HCT116 (cell line): ENCODE measurements at places on chromosomes 7 and 10. TPM values are rescaled to one million over a fixed set of nuclear protein-coding genes. Genes with fewer than 3 reads are reported as not detected.

GRCh38 chr7:37987732-37988131 is 67.3 kb downstream of the EPDR1 start:
- DNase-seq: no peak

- no peak for DNase-seq
Observed at GRCh38 chr7:23963461-23964165, 253.6 kb downstream of the STK31 start.

The FAS gene
- total RNA-seq: 9.3 TPM

The AKR1C8 gene
- total RNA-seq: not detected

DNA sequence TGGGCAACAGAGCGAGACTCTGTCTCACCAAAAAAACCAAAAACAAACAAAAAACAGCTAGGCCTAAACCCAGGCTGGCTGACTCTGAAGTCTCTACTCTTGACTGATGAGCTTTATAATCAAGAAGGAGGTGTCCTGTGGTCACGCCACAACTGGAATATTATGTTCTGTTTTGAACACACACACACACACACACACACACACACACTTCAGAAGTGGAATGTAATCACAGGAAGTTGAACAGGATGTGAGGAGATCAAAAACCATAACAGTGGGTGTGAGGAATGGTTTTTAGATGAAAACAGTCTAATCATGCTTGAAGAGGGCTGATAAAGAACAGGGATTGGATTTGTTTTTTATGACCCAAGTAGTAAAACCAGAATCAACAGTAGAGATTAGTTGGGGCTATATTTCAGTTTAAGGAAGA is 51.1 kb upstream of the IL6 start:
- DNase-seq: no peak

DNA sequence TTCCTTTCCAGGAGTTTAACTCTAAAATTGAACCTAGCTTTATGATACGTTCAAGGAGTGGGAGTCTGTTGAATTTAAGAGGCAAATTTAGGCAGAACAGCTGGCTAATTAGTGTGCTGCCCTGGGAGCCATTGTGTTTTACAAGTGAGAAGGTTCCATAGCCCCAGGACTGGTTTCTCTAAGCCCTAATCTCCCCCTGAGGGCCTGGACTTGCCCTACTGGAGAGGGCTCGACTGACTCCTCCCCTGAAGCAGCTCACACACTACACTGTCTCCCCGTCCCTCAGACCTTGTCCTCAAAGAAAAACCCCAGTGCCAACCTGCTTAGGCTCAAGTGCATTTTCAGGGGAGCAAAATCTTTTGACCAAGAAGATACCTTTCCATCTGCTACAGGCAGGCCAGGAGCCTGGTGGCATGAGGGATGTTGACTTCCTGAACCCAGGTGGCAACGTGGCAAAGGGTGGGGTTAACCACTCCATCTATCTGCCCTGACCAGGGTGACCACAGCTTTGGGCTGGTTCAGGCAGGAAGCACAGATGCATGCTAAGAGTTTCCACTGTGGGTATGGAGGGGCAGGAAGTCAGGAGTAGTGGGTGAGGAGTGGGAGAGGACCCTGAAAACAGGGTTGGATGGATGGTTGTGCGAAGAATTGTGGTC is 68.9 kb upstream of the CARD11 start:
- no peak for DNase-seq

GRCh38 chr10:55747244-55747643 is 613.8 kb downstream of the ZWINT start:
- DNase-seq: no peak

GRCh38 chr10:50410066-50410811 is 158.9 kb upstream of the ASAH2 start:
- no peak for DNase-seq

DNA sequence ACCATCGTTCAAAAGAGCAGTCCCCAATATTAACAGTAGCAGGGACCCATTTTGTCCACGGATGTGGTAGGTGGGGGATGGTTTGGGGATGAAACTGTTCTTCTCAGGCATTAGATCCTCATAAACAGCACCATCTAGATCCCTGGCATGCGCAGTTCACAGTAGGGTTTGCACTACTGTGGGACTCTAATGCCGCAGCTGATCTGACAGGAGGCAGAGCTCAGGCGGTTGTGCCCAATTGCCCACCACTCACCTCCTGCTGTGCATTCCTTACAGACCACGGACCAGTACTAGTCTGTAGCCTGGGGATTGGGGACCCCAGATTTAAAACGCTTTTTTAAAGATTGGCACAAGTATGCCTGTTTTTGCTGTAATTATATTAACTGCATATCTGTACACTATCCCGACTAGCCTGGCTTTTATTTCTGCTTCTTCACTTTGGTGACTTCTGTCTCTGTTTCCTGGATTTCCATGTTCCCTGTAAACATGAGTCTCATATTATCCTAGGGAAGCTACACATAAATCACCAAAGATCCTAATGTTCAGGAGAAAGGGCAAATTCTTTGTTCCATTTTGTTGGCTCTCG is 163.3 kb upstream of the AKR1E2 start:
- no peak for DNase-seq

The CYP2E1 gene
- total RNA-seq: 1.5 TPM

The CDH23 gene
- total RNA-seq: not detected

The FGFR2 gene
- total RNA-seq: 19.7 TPM

GRCh38 chr7:141456298-141456697 is 94.9 kb upstream of the AGK start:
- DNase-seq: no peak

DNA sequence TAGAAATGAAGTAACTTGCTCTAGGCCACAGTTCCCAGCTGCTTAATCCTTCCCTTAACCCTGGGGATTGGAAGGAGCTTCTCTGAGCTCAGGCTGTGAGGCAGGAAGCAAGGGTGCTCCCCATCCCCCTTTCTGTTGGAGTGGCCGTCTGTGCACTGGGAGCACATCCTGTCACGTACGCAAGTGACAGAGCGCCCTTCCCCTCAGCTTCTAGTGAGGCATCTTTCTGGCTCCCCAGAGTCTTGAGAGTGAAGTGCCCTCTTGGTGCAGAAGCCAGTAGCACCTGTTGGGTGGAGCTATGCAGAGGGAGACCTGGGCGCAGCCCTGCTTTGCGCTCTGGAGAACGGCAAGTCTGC is 47.8 kb downstream of the SHH start:
- DNase-seq: no peak

DNA sequence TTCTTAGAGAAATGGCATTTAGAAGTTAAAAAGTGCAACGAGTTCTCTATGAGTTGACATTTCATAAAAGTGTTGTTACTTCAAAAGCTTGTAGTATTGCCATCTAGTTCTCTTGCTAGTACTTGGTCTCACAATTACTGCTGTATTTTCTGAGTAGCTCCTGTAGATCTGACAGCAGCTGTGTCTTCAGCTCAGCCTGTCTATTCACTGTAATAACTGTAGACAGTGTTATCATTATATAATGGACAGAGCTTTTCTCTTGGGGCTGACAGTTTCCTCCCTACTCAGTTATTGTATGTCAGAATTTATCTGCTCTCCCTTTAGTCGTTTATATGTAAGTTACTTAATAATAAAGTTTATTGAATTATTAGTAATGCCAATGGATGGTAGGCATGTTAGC is 388.7 kb upstream of the VSTM2A start:
- no peak for DNase-seq

DNA sequence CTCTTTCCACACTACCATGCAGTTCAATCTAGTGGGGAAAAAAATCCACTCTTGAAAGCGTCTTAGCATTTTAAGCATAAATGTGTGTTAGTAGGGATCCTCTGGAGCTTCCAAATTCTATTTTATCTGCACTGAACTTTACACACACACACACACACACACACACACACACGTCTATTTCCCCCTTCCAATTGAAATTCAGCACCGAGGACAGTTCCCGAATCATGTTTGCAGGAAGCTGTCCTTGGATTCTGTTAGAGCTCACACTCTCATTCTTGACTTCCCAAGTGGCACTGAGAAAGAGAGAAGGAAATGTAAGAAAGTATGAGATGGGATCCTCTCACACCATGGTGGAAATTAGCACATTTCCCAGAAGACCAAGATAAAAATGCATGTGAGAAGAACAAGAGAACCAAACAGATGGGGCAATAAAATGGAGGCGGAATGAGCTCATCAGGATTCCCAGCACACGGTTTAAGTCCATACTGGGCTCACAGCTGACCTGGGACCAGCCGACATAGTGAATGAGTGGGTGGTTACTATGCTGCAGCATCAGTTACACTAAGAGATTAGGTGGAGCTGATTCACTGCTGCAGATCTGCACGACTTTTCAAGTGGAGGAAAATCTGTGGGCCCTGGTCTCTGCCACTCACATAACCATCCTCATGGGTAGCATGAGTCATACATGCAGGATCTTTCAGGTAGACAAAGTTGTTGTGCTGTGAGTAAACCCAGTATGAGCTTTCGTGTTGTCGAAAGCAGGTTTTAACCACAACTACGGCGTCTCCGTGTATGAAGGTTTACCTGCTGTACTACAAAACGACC is 3.3 kb upstream of the NPTX2 start:
- no peak for DNase-seq

- no peak for DNase-seq
Observed at GRCh38 chr10:118752409-118752808, 2.4 kb downstream of the CACUL1 start.

- DNase-seq: no peak
Observed at GRCh38 chr7:50356212-50356944, 51.9 kb downstream of the IKZF1 start.

The PIK3CG gene
- total RNA-seq: 0.05 TPM

- no peak for DNase-seq
Observed at GRCh38 chr10:95845411-95845810, 62.4 kb upstream of the CC2D2B start.

GRCh38 chr7:158973440-158973839 is 117.1 kb downstream of the DYNC2I1 start:
- DNase-seq: peak; percentile 64

DNA sequence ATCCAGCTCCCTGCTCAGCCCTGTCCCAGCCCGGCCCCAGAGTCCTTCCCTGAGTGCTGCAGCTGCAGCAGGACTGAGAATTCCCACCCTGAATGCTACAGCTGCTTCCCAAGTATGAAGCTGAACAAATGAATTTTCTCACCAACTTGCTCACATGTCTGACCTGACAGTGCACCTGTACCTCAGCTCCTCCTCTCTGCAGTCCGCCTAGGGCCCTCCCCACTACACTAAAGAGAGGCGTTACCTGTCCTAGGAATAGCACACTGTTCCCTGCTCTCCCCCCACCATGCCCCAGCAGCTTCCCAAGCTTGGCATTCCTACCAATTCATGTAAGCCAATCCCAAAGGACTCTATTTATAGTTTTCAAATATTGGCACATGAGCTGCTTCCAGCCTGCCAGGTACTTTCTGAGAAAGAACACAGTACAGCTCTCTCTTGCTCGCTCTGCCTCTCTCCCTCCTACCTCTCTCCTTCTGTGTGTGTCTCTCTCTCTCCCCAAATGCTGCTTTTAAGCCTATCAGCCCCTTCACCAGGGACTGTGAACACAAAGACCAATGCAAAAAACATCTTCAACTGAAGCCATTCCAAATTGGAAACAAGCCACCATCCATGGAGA is 400.1 kb downstream of the TNS3 start:
- no peak for DNase-seq

The CALCR gene
- 0.10 TPM for total RNA-seq

The ACTL6B gene
- not detected for total RNA-seq

- no peak for DNase-seq
Observed at GRCh38 chr7:20158684-20159083, 58.5 kb downstream of the MACC1 start.
